Stimulated activated CD8-positive, alpha-beta memory T cell treated with anti-CD3 and anti-CD28 coated beads, Interleukin-7, amount 100 ng/mL, for 1 hour (primary cell): ENCODE measurements at places on chromosomes 4 and X.

GRCh38 chr4:10006601-10007435 is 14.5 kb downstream of the SLC2A9 start:
- DNase-seq, result no peak

DNA sequence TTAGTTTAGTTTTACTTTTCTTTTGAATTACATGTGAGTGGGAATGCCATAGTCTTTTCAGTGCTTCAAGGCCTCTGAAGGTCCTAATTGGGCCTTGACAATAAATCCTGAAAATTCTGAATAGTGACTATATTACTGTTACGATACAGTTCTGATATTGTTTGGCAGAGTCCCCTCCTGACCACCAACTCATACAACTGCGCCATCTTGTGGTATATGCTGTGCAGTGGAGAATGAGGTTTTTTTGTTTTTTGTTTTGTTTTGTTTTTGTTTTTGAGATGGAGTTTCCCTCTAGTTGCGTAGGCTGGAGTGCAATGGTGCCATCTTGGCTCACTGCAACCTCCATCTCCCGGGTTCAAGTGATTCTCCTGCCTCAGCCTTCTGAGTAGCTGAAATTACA is 56.6 kb upstream of the CHRDL1 start:
- no peak for DNase-seq

- DNase-seq, result no peak
These were observed 71.0 kb downstream of the PRSS12 start for GRCh38 chr4:118281611-118282442.

DNA sequence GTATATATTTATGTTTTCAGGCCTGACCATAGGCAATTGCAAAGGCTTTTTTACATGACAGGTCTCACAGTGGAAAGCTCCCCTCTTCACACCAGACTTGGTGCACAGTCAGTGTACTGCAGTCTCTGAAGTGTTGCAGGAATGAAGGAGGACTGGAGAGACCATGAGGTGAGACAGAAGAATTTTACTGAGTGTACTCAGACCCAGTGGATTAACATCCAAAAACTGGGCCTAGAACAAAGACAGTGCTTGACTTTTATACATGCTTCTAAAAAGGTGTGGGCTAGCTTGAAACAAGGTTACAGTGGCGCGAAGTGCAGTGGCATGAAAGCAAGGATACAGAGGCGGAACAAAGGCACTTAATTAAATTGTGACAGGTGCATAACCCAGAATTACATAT is 822.9 kb downstream of the RAPGEF2 start:
- no peak for DNase-seq

DNA sequence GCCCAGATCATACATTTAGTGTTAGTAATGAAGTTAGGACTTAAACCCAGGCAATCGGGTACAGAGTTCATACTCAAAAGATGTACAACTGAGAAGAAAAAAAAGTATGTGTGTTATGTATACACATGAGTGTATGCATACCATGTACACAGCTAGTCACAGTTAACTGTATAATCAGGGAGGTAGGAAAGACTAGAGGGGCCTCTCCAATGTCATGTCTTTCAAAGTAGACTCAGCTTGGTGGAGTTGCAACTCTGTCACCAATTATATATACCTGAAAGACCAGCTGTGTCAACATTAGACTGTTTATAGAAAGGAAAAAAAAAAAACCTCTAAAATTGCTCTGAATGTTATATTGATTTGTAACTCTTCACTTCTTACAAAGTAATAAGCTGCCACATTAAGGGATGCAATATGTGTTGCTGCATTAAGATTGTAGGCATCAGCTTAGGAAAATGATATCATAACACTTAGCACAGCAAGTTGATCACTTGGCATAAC is 167.5 kb downstream of the DCTD start:
- no peak for DNase-seq

DNA sequence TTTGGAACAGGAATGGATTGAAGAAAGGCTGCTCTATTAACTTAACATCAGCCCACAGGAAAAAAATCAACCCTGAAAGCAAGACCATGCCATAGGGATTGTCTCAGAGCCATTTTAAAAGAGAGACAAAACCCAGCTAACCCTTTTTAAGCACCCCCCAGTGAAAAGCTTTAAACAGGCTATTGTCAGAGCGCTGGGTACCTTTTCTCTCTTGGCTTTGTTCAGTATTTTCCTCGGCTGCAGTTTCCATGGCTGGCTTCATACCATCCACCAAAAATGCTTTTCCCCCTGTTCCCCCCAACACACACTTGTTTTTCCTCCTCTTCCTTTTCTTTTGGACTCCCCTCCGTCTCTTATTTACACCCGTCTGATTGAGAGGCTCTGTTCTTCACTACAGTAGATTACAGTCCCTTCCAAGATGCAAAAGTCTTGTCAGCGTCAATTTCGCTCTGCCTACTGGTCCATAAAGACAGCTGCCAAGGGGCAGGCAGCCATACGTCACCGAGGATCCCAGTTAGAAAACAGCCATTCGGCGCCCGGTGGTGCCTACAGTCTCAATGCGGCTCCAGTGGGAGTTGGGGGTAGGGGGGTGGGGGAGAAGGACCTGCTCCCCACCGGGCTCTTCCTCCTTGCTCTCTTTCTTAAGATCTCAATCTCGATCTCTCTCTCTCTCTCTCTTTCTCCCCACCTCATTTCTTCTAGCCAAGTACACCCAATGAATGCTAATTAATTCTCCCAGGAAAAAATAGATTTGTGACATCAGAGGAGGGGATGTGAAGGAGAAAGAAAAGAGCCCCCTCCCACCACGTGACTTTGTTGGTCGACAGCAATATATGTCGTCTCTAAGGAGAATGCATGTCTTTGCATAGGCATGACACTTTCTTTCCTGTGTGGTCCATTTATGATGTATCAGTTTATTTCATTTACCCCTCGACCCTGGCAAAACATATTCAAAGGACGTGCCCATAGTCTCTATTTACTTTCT is at the start of gene GPM6B:
GPM6B (minus strand) TSS at position 451 of the 985 bp plus-strand sequence; CDS start at position 262, 189 bp downstream.
- no peak for DNase-seq

DNA sequence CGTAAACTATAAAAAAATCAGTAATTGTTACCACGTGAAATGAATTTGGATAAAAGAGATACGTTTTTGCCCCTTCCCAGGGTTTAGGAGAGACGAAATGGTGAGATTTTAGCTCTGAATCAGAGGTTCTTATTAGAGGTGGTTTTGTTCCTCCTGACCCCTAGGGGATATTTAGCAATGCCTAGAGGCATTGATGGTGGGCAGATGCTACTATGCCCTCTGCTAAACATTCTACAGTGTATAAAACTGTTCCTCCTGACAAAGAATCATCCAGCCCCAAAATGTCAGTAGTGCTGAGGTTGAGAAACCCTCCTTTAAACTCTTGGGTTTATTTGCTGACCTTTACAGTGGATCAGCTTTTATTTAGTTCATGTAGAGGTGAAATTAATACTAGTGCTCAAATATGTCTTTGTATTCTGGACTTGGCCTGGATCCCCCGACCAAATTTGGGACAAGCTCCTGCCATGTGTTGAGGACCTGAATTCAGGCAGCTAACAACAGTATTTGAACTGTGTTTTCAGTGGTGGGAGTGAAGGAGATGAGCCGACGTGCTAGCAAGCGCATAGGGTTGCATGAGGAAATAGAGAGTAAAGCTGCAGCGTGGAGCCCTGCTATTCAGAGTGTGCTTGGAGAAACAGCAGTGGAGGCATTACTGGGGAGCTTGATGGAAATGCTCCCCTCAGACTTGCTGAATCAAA is 126.1 kb downstream of the PTTG2 start:
- no peak for DNase-seq

- DNase-seq, result no peak
These were observed 269.6 kb downstream of the GBA3 start for GRCh38 chr4:22962295-22962694.

DNA sequence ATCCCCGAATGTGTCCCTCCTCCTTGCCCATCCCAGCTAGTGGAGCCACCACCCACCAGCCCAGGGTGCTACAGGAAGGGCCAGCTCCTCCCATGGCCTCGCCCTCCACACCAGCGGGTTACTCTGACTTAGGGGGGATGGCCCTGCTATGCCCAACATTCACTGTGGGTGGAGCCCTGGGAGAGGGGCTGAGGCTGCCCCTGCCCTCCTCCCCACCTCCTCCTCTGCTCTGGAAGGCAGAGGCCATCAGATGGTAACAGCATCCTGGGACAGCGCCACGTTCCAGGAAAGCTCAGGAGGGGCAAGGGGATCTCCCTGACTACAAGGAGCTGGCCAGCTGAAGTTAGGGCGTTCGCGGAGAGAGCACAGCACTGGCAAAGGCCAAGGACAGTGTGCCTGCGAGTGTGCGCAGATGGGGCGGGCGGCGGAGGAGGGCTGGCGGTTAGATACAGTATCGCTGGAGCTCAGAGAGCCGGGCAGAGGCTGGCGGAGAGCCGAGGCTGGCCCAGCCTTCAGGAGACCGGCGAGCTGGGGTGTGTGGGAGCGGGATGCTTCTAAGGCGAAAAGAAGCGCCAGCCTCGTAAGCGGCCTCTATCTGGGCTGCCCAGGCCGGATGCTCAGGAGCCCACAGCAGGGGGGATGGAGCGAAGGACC is 1.5 kb downstream of the JAKMIP1 start:
- no peak for DNase-seq

DNA sequence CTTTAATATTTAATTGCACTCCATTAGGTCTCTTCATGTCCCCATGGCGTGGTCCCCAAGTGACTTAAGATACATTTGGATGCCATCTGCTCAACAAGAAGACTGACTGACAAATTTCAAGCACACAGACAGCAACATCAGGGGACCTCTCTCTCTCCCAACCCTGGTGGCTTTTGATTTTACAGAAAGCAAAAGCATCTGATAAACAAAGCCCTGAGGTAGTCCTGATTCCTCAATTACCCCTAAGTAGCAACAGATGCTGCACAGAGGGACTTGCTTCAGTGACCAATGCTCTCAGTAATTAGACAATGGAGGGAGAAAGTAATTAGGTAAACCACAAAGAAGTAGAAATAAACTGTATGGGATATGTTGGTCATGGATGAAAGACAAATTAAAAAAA is 426.4 kb downstream of the INPP4B start:
- DNase-seq, result no peak

- DNase-seq, result no peak
These were observed 3.5 kb downstream of the GNRHR start for GRCh38 chr4:67750691-67751090.

DNA sequence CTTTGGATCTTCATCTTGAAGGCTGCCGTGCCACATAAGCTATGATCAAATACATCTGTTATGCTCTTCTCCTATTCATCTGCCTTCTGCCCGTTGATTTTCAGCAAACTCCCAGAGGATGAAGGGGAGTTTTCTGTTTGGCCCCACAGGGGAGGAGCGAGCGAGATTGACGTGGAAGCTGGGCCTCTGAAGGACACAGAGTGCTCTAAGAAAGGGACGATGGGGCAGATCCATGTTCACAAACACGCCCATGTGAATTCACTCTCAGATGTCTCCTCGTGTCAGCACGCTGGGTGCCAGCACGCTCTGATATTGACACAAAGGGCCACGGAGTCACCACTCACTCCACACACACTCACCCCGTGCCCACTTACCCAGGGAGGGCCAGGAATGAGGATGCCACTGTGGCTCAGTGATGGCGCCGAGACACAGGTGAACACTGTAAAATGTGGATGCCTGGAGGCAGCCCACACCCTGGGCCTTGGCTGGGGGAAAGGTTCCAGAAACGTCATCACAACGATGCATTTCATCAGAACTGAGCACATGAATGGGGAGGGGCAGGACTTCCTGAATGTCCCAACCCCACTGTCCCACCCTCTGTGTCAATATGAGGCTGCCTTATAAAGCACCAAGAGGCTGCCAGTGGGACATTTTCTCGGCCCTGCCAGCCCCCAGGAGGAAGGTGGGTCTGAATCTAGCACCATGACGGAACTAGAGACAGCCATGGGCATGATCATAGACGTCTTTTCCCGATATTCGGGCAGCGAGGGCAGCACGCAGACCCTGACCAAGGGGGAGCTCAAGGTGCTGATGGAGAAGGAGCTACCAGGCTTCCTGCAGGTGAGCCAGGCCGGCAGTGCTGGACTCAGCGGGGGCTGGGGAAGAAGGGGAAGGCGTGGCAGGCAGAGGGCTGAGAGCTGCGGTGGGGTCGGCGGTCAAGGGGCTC is at the start of gene S100P:
S100P (plus strand) TSS at position 648 of the 946 bp plus-strand sequence; CDS start at position 703, 55 bp downstream.
- no peak for DNase-seq

GRCh38 chrX:150316564-150316963 is 46.6 kb upstream of the MAMLD1 start:
- DNase-seq, result no peak

DNA sequence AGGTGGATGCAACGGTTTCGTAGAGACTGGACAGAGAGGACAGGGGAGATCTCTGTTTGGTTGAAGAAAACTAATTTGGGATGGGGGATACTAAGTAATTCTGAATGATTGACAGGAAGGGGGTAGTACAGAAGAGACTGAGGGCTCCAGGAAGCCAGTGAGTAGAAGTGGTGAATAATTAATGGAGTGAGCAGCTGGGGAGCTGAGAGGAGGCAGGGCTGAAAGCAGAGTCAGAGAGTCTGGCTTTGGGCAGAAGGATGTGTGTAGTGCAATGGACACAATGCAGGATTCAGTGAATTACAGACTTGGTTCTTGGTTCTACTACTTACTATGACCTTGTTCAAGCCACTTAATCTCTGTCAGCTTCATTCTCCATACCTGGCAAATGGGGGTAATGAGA is 161.7 kb downstream of the RBMX2 start:
- no peak for DNase-seq

DNA sequence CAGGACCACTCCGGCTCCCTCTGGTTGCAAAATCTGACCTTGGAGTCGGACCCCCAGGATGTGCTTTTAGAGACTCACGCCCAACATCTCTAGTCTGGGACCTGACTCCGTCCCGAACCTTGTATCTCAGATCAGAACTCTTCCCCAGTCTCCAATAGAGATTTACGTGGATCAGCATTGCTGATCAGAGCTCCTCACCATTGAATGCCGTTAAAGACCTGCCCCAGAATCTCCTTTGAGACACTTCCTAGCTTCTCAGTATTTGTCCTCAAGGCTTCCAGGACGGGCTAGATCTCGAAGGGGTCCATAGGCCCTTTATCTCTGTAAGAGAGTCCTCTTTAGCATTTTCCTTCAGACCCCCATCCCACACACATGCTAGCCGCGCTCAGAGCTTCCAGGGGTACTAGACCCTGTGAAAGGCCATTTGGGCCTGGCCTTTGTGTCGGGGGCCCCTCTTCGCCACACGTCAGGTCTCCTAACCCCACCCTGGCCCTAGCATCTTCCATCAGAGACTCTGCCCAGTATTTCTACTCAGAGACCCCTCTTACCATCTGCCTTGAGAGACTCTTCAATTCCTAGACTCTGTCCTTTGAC is 662 bp downstream of the UBA1 start:
- no peak for DNase-seq

DNA sequence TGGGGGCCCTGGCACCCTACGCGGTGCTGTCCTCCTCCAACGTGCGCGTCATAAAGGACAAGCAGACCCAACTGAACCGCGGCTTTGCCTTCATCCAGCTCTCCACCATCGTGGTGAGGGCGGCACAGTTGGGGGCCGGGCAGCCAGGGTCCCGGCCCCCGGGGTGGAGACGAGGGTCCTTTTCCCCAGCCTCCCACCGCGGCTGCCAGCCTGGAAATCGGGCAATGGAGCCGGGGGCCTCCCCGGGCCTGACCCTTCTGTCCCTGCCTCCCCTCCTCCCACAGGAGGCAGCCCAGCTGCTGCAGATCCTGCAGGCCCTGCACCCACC is 13.7 kb upstream of the UBA1 start:
- DNase-seq, result no peak

- no peak for DNase-seq
These were observed 6.4 kb downstream of the TCEAL8 start for GRCh38 chrX:103248553-103248952.
